ENCODE measurements at places on chromosomes 1 and 21.

DNA sequence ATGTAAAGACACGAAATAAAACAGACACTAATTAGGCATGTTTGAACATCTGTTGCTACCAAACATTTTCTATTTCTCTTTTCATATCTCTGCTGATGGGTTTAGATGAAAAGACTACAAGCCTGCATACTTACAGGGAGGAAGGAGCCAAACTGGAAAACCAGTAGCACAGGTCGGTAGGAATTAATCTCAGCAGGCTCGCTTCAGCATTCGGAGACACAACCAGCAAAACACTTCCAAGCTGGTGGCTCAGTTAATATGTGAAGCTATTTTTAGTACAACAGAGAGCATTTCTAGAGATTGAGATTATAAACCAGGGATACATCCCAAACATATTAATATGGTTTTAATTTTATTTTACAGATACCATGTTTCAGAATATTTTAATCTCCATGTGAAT is 300.9 kb upstream of the GREM2 start:
- no peak for DNase-seq

- DNase-seq, result no peak
Observed at GRCh38 chr1:194445244-194445643, 1258.8 kb upstream of the B3GALT2 start.

GRCh38 chr1:230578616-230579015 is 63.7 kb upstream of the COG2 start:
- DNase-seq, result no peak

DNA sequence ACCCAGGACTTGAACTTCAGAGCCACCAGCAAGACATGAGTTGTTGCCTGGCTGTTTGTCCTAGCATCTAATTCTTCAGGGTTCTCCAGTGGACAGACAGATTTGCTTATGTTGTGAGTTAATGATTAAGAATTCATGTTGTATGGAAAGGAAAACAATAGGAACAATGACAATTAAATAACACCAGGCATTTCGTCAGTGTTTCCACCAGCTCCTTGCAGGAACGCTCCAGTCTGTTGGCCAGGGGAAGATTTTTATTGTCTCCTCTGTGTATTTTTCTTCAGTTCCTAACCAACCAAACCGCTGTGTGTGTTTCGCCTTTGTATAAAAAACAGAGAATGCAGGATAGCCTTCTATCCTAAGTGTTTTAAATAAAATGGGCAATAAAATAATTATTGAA is 64.4 kb upstream of the PTGFR start:
- no peak for DNase-seq

- DNase-seq, result no peak
Observed at GRCh38 chr1:163083690-163084089, 14.5 kb downstream of the RGS4 start.

Data from activated T-helper 1 cell treated with anti-CD3 and anti-CD28 coated beads, Interleukin-2, amount 50 U/mL, for 16 hours (primary cell).